Hippocampal formation (tissue), 2 donors: ENCODE measurements at places on chromosomes 3 and 15.

DNA sequence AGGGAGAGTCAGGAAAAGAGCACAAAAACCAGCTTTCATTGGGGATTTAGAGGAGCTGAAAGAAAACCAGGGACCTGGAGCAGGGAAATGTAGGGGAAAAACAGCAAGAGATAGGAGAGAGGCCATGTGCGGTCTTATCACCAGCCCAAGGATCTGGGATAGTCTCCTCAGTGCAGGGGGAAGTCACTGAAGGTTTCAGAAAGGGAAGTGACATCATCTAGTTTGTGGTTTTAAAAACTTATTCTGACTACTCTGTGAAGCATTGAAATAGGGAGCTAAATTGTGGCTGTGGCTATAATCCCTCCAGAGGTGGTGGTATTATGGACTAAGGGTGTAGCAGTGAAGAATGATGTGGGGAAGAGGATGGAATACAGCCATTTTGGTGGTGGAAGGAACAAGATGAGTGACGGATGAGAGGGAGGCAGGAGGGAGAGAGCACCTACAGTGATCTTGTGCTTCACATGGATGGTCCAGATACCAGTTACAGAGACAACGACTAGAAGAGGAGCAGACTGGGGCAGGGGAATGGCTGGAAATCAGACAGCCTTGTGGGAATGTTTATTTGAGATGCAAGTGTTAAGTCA is 72.7 kb downstream of the HMG20A start:
- DNase-seq, result no peak

DNA sequence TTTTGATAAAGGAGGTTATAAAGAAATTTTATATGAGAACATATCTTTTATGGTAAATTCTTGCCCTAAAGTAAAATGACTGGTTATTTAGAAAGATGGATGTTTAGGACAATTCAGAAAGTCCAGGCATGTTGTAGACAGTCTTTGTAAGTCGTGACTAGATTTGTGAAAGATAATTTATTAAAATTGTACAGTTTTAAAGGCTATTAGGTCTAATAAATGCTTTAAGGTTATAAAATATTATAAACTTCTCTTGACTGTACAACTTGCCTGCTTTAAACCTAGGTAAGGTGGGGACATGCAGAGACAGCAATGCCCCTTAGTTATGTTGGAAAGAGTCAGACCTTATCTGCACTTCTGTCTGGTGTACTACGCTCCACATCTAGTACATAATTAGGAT is 933.5 kb downstream of the SI start:
- DNase-seq, result no peak

GRCh38 chr3:42660898-42661297 is 7.4 kb downstream of the ZBTB47 start:
- no peak for DNase-seq

GRCh38 chr3:67292356-67293121 is 294.4 kb downstream of the KBTBD8 start:
- no peak for DNase-seq

DNA sequence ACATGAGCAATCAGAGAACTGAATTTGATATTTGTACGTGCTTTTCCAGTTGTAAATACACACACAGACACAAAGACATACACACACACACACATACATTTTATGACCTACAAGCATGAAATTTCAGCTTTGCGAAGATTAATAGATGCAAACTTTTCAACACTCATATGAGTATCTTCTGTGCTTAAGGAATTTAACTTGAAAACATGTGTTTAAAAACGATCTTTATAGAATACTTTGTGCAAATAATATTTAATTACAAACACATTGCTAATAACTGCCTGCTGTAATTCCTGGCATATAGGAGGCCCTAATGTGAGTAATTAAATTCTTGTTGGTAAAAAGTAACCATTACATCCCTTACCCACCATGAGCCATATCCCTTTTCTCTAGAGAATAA is 107.7 kb upstream of the PLSCR5 start:
- no peak for DNase-seq

DNA sequence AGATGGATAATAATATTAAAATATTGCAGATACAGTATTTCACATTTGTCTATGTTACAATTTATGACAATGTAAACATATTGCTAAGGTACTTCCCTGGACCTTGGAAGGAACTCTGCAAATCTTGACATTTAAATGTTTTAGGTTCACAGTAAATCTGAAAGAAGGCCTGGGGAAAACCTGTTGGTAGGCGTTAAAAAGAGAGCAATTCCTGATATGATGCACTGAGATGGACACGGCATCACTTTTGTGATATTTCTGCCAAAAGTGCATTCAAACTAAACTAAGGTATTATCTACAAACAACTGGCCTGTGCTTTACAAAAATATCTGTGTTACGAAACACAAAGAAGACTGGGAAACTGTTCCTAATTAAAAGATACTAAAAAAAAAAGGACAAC is 6.1 kb upstream of the TP63 start:
- DNase-seq, result no peak

- DNase-seq, result no peak
Measured at GRCh38 chr3:59714066-59714465, 664.2 kb upstream of the CFAP20DC start.

GRCh38 chr3:145383416-145383815 is 777.6 kb downstream of the PLOD2 start:
- DNase-seq, result no peak

GRCh38 chr15:67784856-67785430 is 40.4 kb upstream of the SKOR1 start:
- no peak for DNase-seq

DNA sequence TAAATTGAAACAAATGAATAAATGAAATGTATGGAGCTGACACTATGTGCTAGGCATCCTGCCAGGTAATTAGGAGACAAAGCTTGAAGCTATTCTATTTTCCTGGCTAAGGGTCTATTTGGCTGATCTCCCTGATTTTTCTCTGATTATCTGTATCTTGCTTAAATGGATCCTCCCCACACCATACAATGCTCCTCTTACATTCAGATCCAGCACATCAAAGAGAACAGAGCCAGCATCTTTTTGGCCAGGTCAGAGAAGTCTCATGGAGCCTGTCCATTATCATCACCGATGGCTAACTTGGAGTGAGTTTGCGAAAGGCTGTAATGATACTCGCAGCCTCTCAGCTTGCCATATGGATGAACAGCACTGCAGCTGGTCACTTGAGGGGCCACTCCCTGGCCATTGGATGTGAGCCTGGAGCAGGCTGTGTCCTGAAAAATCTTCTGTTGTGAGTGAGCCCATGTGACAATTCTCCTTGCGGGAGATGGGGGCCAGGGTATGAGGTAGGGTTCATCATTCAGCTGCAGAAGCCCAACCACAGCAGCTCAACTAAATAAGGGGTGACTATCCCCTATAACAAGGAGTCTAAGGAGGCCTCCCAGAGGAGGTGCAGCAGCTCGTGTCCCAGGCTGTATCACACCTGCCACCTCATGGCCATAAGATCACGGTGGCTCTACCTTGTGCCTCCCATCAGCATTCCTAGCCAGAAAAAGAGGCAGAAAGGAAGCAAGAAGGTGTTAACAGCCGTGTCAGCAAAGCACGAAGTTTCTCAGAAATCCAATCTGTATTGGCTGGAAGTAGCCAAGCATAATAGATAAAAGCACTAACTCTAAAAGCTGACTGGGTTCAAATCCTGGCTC is 69.3 kb upstream of the ST8SIA2 start:
- DNase-seq, result no peak

DNA sequence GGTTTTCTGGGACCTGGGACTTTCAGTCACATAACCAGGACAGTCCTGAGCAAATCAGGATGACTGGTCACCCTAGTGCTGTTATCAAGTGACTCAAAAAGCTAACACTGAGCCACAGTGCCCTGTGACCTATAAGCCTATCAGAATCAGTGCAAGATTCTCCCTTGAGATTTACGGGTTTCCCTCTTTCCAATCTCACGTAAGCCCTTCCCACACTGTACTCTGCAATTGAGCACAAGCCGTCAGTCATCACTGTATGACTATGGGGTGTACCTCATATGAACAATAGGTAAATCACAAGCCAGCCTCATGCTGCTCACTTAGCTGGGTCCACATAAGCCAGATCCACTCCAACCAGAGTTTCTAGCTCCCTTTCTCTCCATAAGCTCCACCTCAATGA is 21.0 kb upstream of the CLDN18 start:
- DNase-seq, result no peak

DNA sequence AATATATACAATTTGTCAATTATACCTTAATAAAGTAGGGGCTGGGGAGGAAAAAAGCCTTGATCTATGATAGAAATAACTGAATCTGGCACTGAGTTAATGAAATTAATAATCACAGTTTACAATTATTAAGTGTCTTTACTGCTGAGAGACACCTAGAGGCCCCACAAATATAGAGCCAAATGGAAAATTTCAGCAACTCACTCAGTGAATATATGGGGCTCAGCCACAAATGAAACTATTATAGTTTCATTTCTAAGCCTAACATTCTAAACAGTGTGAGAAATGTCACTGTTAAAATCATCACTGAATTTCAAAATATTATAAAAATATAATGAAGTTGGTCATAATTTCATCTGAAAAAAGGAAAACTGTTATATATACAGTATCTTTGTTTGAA is 40.3 kb downstream of the GNB4 start:
- DNase-seq, result no peak

DNA sequence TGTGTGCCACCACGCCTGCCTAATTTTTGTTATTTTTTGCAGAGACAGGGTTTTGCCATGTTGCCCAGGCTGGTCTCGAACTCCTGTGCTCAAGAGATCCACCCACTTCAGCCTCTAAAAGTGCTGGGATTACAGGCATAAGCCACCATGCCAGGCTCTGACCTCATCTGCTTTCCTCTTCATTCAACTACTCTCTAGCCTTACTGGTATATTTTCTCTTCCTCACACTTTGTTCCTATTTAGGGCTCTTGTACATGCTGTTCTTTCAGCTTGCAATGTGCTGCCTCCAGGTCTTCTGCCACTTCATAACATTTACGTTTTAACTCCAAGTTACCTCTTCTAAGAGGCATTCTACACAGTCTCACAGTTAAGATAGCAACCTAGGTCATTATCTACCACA is 34.9 kb downstream of the PIK3CB start:
- DNase-seq, result no peak

- DNase-seq, result no peak
Measured at GRCh38 chr3:177835008-177835407, 637.7 kb upstream of the TBL1XR1 start.

DNA sequence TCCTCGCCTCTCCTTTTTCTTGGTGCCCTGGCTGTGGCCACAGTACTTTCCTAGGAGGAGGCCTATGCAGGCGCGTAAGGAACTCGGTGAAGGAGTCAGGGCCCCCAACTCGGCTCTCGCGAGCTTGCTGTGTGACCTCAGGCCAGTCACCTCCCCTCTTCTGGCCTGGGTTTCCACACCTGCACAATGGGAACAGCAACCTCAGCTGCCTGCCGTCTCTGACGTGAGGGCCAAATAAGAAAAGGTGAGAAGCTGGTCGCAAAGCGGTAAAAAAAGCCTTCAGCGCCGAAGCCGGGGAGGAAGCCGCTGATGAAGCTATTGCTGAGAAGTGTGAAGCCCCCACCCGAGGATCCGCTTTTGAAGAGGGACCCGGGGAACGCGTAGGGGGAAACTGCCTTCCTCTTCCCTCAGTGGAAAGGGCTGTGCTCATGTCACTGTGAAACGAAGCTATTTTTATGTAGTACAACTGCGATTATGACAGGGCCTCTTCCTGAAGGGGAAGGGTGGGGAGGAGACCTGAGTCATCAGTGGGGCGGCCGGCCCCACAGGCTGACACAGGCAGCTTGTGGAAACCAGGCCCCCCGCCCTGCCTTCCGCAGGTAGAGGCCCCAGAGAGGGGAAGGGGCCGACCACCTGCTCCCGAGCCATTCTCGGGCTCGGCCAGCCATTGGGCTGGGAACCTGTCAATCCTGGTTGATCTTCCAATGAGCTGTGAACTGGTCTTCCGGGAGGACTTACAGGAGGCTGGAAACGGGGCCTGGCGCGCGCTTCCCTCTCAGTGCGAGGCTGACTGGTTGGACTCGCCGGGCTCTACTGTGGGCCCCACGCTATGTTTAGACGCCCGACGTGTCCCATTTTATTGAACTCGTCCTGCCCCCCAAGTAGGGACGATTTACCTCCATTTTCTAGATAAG is 18.0 kb upstream of the ANKDD1A start:
- DNase-seq, result peak; percentile 80

DNA sequence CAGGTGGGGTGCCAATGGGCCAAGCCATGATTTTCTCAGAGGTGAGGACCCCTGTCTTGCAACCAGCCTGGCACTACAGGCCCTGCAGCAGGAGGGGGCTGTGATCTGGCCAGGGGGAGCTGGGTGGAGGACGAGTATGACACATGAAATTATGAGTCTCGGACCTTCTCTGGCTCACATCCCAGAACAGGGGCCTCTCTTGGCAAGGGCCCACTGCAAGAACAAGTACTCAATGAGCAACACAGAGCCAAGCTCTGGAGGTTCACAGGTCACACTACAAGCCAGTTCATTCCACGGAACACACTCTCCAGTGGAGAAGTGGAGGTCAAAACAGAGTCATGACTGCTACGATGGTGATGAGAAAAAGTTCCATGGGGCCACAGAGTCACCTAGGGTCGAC is 28.3 kb downstream of the CCDC32 start:
- no peak for DNase-seq

- no peak for DNase-seq
Measured at GRCh38 chr3:94360987-94361386, 298.1 kb downstream of the NSUN3 start.

DNA sequence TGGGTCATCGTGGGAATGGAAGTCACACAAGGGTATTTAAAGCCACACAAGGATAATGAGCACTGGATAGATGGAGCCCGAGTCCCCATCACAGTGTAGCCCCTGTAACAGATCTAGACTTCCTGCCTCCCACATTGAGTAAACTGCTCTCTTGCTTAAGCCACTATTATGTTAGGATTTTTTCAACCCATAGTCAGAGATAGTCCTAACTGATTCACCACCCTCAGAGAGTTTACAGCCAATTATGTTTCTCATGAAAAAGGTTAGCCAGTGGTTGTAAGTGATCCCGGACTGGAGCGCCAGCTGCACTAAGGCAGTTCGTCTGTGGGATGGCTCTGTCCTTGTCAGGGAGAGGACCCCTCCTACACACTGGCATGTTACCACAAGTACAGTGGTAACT is 77.0 kb downstream of the KLF13 start:
- DNase-seq, result no peak

- DNase-seq, result no peak
Measured at GRCh38 chr3:129673012-129673411, 66.5 kb upstream of the PLXND1 start.
